HuH-7 (cell line): ENCODE measurements at places on chromosomes 1 and 21.
A peak's percentile ranks its signal among the peaks of the same experiment; 100 is the strongest.

- DNase-seq, result peak; percentile 97
Measured at GRCh38 chr1:33036526-33037503, at the start of gene AK2. Gene AK2 (minus strand): TSS chr1:33036883. CDS start chr1:33036828, 55 bp downstream.

DNA sequence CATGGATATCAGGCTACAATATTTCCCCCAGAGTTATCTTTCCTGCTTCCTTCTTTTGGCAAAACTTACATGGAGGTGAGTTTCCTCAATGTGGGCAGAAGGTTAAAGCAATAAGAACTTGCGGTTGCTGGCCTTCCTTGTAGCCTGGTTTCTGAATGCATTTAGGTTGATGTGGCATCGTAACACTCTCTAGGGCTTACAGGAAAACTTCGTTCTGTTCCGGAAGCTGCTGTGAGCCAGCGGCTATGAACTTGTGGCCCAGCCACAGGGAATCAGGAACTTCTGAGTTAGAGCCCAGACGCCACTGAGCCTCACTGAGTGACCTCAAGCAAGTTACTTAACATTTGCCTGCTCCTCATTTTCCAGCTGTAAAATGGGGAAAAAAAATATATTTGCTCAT lies 623.4 kb upstream of the ADAMTS5 start:
- DNase-seq, result no peak

GRCh38 chr1:28517649-28517999 lies 11.8 kb downstream of the RCC1 start:
- DNase-seq, result no peak

GRCh38 chr1:208203848-208204609 lies 40.2 kb downstream of the PLXNA2 start:
- no peak for DNase-seq

GRCh38 chr1:172143384-172144055 lies 277.0 kb upstream of the C1orf105 start:
- no peak for DNase-seq

DNA sequence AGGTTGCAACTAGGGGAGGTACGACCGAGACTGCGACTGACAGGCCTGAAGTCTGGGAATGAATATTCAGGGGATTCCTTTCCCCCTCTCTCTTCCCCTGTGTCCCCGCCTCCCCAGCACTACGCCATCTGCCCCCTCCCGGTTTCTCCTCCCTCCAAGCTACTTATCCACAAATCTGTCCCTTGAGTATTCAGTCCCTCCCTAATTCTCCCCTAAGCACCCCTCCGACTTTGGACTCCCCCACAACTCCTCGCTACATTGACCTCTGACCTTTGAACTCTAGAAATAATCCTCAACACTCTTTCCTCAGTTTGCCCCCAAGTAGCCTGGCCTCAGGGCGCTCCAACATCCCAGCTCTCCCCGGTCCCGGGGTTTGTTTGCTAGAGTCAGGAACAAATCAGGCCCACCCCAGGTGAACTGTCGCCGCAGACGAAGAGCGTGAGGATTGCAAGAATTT lies 393 bp downstream of the LYSMD1 start:
- DNase-seq, result no peak

DNA sequence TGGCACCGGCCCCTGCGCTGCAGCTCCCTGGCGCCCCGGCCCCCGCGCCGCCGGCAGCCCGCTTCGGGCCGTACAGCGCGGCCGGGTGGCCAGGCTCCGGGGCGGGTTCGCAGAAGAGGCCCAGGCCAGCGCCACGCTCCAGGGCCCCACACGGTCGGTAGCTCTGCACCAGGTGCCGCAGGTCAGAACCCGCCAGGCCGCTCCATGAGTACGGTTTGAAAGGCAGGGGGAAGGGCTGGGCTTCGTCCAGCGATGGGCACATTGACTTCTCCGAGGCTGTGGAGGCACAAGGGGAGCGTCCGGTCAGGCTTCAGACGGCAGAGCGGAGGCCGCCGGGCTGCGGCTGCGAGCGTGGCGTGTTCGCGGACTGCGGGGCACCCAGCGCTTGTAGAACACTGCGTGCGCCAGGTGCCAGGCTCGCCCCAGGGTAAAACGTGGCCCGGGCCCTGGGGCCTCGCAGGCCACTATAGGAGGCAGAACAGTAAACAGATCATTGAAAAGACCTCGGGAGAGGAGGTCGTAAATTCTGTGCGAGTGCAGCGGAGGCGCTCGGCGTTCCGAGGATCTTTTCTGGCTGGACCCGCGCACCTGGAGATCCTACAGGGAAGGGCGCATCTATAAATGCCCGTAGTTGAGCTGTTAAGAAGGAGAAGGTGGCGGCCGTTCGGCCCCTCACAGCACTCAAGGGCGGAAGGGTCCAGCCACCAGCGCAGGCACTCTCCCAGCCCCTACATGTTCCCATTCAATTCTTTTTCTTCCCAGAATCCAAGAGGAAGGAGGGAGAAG lies 5.7 kb downstream of the GFI1 start:
- DNase-seq, result no peak

DNA sequence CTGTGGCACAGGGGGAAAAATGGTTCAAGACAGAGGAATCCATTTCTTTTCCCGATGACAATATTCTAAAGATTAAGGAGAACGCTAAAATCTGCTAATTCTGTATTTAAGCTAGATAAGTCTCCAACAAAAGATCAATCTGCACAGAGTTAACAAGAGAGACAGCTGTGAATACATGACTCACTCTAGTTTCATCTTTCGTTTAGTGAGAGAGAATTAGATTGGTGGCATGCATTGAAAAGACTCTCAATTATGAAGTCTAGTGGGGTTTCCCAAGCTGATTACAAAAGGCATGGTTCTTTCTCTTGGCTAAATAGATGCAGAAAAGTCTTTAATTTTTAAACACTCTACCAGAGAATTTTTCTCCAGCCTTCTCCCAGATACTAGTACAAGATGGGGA lies 34.4 kb downstream of the CAPN9 start:
- DNase-seq, result no peak

- no peak for DNase-seq
Measured at GRCh38 chr1:58062635-58063034, 483.9 kb downstream of the OMA1 start.

- DNase-seq, result no peak
Measured at GRCh38 chr1:111879081-111879480, 110.4 kb downstream of the KCND3 start.

DNA sequence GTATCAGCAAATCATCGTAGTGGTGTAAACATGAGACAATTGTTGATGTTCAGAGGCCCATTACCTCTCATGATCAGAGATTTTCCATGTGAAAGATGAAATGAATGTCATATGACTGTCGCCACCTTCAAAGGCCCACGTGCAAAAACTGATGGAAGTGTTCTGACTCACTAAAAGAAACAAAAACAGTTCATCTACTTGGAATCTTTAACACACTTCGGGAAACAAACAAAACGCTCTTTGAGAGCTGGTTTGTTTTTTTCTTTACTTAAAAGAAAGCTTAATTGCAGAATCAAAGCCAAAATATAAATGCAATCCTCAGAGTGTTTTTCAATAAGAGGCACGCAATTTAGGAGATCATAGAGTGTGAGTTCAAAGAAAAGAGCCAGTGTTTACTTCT lies 100.8 kb downstream of the PLPPR4 start:
- DNase-seq, result no peak

GRCh38 chr1:230757856-230758708 lies 10.9 kb downstream of the CAPN9 start:
- DNase-seq, result no peak

DNA sequence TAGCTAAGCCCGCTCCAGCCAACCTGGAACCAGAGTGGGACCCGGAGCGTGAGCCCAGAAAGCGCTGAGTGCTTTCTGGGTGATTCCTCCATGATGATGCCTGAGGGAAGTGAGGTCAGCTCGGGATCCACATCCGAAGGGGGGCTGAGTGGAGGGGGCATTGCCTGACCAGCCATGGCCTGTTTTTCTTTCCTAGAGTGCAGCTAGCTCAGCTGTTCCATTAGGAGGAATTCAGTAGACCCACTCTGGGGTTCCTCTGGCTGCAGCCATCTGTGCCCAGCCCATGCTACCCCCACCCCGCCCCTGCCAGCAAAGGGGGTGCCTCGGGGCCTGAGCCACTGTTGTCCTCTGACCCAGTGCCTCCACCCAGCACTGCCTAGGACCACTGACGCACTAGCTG lies 9.6 kb upstream of the SLC25A34 start:
- DNase-seq, result no peak

GRCh38 chr1:228337711-228338520 lies 68.7 kb downstream of the TRIM11 start:
- DNase-seq, result no peak

GRCh38 chr1:228393268-228393701 lies 13.3 kb downstream of the TRIM11 start:
- DNase-seq, result no peak

DNA sequence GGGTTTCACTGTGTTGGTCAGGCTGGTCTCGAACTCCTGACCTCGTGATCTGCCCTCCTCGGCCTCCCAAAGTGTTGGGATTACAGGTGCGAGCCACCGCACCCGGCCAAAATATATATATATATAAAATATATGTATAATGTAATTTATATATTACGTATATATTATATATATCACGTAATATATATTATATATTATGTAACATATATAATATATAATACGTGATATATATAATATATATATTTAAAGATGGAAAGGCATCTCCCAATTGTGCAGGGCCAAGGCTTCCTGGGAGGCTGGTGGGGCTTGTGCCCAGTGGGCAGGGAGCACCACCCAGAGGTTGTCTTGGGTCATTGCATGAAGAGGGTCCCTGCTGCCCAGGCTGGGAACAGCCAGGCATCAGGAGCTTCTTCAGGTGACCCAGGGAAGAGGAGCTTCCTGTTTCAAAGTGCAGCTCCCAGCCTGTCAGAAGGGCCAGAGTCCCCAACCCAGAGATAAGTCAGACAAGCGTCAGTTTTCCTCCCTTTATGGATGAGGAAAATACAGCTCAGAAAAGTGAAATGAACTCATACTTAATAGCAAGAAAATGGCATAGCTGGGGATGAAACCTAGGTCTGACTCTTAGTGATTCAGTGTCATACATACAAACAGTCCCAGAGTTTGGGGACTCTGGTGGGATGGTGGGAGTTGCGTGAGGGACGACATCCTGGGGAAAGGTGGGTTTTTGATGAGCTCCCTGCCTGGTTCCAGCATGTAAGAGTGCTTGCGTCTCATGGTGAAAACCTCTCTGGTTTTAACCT lies 12.0 kb downstream of the UBE2Q1 start:
- DNase-seq, result peak; percentile 91

DNA sequence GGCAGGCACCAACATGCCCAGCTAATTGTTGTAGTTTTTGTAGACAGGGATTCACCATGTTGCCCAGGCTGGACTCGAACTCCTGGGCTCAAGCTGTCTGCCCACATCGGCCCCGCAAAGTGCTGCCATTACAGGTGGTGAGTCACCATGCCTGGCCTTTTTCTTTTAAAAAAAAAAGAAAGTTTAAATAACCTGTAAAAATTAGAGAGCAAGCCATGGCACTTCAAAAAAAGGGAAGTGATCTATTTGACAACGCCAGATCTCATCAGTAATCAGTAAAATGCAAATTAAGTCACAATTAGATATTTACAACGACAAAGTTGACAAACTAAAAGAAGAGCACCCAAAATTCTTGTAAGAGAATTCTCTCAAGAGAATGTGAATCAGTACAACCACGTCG lies 2.9 kb upstream of the RBBP5 start:
- DNase-seq, result no peak

DNA sequence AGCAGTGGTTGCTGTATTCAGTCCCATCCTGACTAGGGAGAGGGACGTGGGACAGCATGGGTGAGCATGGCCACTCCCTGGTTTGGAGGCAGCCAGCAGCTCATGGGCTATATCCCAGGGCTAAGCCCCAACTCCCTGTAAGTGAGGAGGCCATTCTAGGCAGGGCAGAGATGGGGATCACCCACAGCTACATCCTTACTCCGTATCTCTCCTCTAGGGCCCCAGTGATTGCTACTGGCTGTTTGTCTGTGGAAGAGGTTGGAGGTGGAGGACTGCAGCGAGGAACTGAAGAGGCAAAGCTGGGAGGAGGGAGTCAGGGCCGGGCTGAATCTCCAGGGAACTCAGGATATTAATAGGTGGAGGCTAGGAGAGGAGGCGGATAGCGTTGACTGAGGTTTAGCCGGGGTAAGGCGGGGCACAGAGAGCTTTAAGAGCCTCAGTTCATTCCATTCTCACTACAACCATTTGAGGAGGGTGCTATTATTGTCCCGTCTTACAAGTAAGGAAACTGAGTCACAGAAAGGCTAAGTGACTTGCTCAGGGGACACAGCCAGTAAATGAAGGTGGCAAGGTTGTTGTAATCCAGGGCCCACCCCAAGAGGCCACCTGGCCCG lies 6.8 kb downstream of the OLIG2 start:
- no peak for DNase-seq

DNA sequence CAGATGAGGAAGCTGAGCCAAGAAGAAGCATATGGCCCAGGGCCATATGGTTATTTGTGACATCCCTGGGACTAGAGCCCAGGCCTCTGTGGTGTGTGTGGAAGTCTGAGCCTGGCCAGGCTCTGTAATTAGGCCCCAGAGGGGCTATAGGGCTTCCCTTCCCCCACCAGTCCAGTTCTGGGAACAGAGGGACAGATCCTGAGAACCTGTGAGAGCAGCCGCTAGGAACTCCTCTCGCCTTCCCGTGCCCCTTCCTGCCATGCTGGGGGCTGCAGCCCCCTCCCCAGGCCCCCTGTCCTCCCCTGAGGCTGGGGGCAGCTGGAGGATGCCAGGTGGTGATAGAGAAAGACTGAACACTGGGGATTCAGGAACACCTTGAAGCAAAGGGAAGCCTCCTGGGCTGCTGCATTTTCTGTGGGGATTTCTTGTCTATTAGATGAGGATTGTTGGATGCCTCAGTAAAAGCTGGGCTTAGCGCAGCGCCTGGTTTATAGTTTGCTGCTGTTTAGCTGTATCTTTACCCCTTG lies 33.3 kb downstream of the COQ8A start:
- DNase-seq, result no peak

- no peak for DNase-seq
Measured at GRCh38 chr1:226823643-226824042, 46.8 kb upstream of the PSEN2 start.

- DNase-seq, result no peak
Measured at GRCh38 chr1:19294638-19295037, 6.1 kb upstream of the AKR7A3 start.

- no peak for DNase-seq
Measured at GRCh38 chr1:61807606-61808140, 65.4 kb downstream of the PATJ start.

DNA sequence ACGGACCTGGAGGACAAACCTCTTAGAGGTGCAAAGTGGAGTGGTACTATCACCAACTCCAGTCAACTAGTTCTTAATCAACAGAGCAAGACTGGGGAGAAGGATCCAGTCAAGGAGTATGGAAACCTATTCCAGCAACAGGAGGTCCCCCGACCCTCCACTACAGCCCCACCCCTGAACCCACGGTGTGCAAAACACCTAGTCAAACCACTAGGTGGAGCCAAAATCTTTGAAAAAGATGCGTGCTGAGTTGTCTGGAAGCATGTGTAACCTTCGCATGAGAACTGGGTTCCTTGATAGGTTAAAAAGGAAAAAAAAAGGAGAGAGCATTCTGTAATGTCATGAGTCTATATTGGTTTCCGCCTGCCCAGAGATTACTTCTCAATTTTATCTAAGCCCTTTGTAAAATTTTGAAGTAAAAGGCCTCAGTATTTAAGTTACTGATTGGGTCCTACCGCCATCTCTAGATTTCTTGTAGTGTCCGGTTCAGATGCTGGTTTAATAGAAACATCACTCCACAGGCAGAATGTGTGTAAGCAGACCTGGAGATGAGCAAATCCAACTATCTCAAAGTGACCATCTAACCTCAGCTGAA lies 81.9 kb upstream of the HAO2 start:
- peak; percentile 42 for DNase-seq
